ENCODE measurements at places on chromosomes 7 and 10. TPM values are rescaled to one million over a fixed set of nuclear protein-coding genes. Genes with fewer than 3 reads are reported as not detected.

The NPC1L1 gene
- total RNA-seq = not detected

GRCh38 chr10:116974456-116975005 lies 30.5 kb downstream of the SHTN1 start:
- DNase-seq = peak; percentile 60

DNA sequence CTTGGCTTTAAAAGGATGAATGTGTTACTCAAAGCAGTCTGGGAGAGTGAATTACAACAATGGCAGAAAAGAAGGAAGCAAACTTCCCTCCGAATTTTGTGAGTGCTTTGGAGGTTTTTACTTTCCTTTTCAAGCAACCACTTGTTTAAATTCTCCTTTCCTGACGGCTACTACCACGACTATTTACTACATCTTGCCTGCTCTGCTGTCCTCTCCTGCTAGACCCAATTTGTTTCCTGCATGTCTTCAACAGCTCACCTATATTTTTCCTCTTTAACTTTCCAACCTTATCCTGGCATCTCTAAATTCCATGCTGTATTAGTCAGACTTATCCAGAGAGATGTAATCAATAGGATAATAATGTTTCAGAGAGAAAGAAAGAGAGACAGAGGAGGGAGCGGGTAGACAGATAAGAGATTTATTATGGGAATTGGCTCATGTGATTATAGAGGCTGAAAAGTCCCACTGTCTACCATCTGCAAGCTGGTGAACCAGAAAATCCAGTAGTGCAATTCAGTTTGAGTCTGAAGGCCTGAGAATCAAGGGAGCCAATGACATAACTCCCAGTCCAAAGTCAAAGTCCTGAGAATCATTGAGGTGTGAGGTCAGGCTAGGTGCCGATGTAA lies 42.8 kb upstream of the SLC13A1 start:
- DNase-seq = no peak

GRCh38 chr10:60511477-60512229 lies 122.0 kb upstream of the ANK3 start:
- no peak for DNase-seq

DNA sequence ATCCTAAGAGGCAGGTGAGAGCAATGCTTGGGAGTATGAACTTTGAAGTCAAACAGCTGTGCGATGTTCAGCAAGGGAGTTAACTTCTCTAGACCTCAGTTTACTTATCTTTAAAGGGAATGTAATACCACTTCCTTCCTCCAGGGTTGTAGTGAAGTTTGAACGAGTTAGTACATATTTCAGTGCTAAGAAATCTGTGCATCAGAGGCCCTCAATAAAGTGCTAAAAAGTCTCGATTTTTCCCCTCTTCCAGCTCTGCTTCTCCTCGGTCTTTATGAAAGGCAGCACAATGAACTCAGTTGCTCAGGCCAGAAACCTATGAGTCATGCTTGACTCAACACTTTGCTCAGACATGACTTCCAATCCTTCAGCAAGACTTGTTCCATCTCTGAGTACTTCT lies 418.9 kb downstream of the MDFIC start:
- peak; percentile 54 for DNase-seq

- DNase-seq = peak; percentile 12
These were observed 969 bp downstream of the SLC35G1 start for GRCh38 chr10:93894516-93895378.

GRCh38 chr10:122878799-122879338 lies 512 bp downstream of the FAM24B start:
- DNase-seq = no peak

- peak; percentile 25 for DNase-seq
These were observed 23.3 kb downstream of the UBTD1 start for GRCh38 chr10:97522071-97522470.

DNA sequence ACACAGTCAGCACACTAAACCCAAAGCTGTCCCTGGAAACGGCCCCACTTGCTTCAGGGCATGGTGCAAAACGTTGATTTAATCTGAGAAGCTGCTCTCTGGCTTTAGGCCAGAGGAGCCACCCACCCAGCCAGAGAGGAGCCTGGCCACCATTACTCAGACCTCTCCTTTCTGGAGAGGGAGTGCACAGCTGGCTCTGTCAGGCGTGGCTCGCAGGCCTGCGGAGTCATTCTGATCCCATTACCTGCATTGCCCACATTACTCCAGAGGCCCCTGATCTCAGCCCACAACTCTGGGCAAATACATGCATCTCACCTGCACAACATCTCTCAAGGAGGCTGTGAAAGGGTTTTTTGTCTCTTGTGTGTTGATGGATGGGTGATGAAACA lies 370.0 kb upstream of the IGFBP3 start:
- peak; percentile 51 for DNase-seq

The TFPI2 gene
- 1.7 TPM for total RNA-seq

DNA sequence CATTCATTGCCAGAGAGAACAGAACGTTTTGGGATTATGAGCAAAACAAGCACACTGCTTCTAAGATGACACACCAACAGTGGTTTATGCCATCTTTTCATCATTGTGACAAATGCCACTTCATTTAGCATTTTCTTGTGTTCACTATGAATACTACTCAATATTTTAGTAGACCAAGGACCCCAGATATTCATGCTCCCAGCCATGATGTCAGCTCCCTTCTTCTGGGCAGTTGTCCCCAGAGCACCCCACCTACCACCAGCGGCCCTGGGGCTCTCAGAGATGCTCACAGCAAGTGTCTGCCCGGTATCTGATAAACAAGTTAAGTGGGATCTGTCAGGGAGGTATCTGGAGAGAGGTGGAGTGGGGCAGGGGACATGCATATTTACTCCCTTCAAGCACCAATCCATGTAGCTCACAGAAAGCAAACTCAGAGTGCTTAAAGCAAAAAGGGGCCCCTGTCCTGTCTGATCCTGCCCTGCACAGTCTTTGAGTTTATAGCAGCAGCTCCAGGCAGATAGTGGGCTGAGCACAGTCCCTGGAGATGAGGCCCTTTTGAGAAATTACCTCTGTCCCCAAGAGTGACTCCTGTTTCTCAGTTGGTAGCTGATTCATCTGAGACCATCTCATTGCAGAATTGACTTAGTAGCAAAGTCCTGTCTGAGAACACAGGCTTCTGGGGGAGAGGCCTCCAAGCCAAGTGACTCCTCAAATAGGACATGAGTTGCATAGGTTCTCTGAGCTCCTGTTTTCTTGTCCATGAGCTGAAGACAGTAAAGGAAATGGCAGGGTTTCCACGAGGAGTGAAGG lies 281.8 kb upstream of the KLF6 start:
- DNase-seq = no peak

DNA sequence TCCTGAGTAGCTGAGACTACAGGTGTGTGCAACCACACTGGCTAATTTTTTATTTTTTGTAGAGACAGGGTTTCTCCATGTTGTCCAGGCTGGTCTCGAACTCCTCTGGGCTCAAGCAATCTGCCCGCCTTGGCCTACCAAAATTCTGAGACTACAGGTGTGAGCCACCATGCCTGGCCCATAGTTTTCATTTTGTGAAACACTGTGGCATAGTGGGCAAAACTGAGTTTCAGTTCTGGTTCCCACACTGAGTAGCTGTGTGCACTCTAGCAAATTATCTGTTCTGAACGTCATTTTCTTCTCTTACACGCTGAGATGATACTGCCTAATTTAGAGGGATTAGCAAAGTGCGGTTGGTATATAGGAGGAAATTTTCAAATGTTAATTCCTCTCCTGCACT lies 13.5 kb downstream of the ATP5MK start:
- DNase-seq = no peak

The PDE1C gene
- 50.1 TPM for total RNA-seq

The CNTNAP2 gene
- total RNA-seq = not detected

DNA sequence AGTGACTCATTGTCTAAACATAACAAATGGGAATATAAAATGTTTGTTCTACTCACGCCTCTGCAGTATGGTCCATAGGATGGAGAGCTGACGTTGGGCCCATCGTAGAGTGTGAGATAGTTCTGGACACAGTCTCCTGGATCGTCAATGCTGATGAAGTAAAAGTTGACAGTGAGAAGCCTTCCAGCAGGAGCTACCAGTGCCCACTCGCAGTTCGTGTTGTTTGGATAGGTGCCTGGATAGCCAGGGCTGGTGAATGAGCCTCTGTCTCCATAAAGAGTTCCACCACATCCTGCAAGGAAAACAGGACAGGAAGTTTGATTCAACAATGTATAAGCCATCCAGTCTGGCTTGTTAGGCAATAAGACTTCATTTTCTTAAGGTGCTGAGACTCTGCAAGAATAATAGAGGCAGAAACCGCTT lies 79.6 kb downstream of the OR13A1 start:
- peak; percentile 24 for DNase-seq

GRCh38 chr10:127532193-127532592 lies 16.9 kb upstream of the NPS start:
- DNase-seq = no peak

The JAKMIP3 gene
- 0.99 TPM for total RNA-seq

- no peak for DNase-seq
These were observed 607.1 kb upstream of the FOXK1 start for GRCh38 chr7:4074994-4075393.

- peak; percentile 55 for DNase-seq
These were observed 5.4 kb downstream of the LOXL4 start for GRCh38 chr10:98262571-98262970.

DNA sequence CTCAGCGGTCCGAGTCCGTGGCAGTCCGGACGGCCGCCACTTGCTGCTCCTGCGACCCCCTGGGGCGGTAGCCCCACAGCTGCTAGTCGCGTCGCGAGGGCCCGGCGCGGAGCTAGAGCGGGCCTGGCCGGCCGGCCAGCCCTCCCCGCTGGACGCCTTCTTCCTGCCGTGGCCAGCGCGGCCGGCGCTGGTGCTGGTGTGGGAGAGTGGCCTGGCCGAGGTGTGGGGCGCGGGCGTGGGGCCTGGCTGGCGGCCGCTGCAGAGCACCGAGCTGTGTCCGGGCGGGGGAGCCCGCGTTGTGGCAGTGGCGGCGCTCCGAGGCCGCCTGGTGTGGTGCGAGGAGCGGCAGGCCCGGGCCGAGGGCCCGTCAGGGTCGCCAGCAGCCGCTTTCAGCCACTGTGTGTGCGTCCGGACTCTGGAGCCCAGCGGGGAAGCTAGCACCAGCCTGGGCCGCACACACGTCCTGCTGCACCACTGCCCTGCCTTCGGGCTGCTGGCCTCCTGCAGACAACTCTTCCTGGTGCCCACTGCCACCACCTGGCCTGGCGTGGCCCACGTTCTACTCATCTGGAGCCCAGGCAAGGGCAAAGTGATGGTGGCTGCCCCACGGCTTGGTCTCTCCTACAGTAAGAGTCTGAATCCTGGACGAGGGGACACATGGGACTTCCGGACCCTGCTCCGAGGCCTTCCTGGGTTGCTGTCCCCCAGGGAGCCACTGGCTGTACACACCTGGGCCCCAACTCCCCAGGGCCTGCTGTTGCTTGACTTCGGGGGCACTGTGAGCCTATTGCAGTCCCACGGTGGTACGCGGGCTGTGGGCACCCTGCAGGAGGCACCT lies 631 bp downstream of the HPS6 start:
- DNase-seq = peak; percentile 46

- no peak for DNase-seq
These were observed 165.4 kb downstream of the ACTR3B start for GRCh38 chr7:152924826-152925411.

The RBAK gene
- total RNA-seq = 1.3 TPM

The MYO1G gene
- total RNA-seq = not detected

DNA sequence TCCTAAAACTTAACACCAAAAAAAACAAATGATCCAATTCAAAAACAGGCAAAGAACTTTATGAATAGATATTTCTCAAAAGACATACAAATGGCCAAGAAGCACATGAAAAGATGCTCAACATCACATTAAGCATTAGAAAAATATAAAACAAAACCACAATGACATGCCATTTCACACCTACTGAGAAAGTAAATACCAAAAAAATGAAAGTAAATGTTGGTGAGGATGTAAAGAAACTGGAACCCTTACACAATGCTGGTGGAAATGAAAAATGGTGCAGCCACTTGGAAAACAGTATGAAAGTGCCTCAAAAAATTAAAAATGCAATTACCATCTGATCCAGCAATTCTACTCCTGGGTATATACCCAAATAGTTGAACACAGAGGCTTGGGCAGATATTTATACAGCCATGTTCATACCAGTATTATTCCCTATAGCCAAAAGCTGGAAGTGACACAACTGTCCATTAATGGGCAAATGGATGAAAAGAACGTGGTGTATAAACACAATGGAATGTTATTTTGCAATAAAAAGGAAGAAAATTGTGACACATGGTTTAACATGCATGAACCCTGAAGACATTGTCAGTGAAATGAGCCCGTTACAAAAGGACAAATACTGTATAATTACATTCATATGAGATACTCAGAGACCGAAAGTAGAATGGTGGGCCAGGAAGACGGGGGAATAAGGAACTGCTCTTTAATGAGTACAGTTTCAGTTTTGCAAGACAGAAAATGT lies 89.0 kb downstream of the JMJD1C start:
- no peak for DNase-seq

GRCh38 chr10:89002226-89002978 lies 11.8 kb downstream of the FAS start:
- DNase-seq = no peak

GRCh38 chr7:132757783-132758182 lies 181.5 kb upstream of the PLXNA4 start:
- no peak for DNase-seq

GRCh38 chr10:5975641-5976473 lies 1.5 kb downstream of the IL15RA start:
- peak; percentile 19 for DNase-seq

GRCh38 chr10:12350167-12350872 lies 973 bp downstream of the CAMK1D start:
- DNase-seq = peak; percentile 38

DNA sequence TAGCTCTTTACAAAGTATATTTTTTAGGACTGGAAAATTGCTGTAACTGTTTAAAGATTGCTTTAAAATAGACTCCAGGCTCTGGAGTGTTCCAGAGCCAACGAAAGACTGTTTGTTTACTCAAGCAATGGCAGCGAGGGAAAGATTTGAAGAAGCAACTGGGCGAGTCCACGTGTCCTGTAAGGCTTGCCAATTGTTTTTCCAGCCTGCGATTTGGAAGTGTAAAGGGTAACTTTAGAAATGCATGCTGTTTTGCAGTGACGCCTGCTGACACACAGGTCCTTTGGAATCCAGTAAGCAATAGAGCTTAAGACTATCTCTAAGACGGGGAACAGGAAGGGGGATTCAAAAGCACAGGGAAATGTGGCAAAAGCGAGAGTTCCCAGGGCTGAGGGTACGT lies 55.8 kb downstream of the TACC2 start:
- peak; percentile 69 for DNase-seq

The CHST15 gene
- 9.8 TPM for total RNA-seq

Data from MG63 (cell line).